ENCODE measurements at places on chromosomes 2 and 18.

GRCh38 chr2:104046466-104046865 lies 807.4 kb upstream of the POU3F3 start:
- DNase-seq = no peak

GRCh38 chr2:224927011-224927410 lies 115.3 kb downstream of the DOCK10 start:
- no peak for DNase-seq

DNA sequence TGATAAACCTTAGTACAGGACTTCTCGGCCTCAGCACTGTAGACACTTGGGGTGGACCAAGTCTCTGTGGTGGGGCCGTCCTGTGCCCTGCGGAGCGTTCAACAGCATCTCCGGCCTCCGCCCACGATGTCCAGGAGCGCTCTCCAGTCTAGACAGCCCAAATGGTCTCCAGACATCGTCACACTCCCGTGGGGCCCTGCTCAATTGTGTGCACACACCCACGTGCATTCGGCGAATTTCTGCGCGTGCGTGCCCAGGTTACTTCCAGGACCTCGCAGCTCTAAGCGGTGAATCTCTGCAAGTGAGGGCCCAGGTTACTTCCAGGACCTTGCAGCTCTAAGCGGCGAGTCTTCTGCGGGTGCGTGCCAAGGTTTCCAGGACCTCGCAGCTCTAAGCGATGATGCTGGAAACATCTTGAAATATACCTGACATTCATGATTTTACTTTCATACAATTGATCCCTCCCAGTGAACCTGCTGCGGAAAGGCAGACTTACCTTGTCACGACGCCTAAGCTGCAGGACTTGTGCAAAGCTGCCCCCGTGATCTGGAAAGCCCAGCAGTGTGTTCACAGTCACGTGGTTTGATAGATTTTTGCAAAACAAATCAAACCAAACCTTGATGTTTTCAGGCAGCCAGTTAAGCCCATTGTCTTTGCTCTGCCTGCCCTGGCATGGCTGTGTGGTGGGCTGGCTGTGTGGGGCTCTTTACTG lies 16.1 kb upstream of the OTOS start:
- no peak for DNase-seq

DNA sequence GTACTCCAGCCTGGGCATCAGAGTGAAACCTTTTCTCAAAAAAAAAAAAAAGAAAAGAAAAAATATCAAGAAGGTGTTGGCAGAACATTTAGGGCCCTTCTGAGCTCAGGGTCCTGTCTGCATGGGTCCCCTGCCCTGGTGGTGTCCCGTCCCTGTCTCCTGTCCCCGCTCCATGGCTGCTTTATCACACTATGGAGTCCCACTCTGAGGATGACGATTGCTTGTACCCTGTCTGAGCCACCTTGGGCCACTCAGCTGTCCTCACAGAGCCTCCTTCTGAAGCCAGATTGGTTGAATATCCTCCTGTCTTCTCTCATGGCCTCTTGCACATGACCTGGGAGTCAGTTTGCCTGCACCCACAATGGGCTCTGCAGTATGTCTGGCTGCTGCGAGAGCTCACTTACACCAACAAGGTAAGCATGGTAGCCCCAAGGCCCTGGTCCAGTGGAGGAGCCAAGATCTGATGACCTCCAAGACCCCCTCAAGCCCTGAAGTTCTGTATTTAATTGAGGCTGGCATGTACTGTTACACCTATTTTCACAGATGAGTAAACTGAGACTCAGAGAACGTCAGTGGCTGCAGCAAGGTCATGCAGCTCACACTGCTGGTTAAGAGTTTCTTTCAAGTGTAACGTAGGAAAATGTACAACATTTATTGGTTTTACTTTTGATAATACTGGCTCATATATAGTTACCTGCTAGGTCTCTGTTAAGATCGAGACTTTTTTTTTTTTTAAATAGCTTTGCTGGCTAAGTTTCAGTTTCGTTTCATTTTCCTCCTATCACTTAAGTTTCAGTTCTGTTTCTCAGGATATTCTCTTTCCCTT lies 16.9 kb upstream of the ZCCHC2 start:
- DNase-seq = no peak

DNA sequence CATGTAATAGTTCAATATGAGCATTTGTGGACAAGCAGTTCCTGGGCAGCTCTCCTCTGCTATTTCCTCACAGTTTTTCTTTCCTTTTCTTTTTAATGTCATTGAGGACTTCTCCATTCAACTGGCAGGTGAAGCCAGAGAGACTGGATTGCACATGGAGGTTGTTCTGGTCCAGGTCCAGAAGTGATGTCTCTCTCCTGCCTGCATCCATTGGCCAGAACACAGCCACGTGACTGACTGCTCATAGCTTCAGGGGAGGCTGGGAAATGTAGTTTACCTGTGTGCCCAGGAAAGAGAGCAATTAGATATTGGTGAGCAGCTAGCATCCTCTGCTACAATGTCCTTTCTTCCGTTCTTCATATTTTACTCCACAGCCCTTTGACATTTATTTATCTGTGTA lies 20.2 kb upstream of the ADAM23 start:
- DNase-seq = no peak

DNA sequence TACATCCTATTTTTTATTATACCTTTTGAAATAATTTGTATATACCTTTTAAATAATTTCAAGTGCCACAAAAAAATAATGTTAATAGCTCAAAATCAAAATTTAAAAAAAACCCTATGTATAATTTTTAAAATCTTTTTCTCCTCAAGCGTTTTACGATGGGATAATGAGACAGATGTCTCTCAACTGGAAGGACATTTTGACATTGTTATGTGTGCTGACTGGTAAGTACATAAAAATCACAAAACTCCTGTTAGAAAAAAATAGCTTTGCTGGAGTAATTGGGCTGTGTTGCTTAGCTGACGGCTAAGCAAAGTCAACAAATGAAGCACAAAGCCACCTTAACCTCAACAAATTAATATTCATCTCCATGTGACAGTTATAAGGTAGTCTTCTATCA lies 198.0 kb upstream of the SIX3 start:
- no peak for DNase-seq

GRCh38 chr2:156512451-156512850 lies 76.3 kb downstream of the GPD2 start:
- DNase-seq = no peak

DNA sequence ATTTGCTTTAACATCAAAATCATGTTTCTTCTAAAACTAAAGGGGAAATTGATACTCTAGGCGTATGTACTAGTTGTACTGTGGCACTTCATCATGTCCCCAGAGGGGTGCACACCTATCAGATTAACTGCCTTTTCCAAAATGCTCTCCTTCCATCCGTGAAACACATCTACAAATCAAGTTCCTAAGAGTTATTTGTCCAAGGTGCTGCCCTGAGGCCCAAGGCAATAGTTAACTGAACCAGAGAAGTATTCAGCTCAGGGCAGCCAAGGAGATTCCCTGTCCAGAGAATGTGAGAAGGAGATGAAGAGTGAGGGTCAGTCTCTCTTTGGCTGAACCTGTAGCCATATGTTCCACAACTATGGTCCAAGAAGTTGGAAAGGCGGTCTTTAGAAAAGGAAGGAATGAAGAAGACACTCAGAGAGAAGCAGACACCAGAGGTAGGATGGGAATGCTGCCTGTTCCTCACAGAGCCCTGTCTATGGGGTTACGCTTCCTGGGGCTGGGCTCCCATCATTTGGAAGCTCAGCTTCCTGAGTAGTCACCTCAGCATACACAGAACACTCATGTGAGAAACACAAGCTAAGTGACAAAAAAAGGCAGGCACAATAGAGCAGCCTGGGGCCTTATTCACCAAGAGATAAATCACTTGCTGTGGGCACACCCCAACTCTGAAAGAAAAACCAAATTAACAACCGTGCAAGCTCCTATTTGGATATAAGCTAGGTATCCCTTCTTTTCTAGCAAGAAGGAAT lies 55.6 kb downstream of the ANKRD44 start:
- no peak for DNase-seq

- DNase-seq = no peak
These were observed 7.9 kb downstream of the NEDD4L start for GRCh38 chr18:58051765-58052460.

GRCh38 chr2:136067459-136067858 lies 50.5 kb downstream of the CXCR4 start:
- no peak for DNase-seq

DNA sequence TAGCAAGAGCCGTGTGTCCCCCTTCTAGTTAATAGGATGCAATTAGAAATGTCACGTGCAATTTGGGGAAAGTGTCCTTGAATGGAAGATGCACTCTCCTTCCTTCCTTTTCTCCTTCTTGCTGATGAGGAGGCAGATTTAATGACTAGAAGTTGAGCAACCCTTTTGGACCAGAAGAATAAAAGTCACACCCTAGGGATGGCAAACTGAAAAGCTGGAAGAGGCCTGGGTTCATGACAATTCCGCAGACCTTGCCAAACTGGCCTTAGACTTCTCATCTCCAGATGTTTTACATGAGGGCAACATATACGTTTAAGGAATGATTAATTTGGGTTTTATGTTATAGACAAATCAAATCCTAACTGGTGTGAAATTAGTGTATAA lies 38.6 kb upstream of the NCOA1 start:
- no peak for DNase-seq

- no peak for DNase-seq
These were observed 41.2 kb downstream of the RALBP1 start for GRCh38 chr18:9516437-9517064.

- DNase-seq = no peak
These were observed 55.1 kb downstream of the MYO7B start for GRCh38 chr2:127590386-127591190.

DNA sequence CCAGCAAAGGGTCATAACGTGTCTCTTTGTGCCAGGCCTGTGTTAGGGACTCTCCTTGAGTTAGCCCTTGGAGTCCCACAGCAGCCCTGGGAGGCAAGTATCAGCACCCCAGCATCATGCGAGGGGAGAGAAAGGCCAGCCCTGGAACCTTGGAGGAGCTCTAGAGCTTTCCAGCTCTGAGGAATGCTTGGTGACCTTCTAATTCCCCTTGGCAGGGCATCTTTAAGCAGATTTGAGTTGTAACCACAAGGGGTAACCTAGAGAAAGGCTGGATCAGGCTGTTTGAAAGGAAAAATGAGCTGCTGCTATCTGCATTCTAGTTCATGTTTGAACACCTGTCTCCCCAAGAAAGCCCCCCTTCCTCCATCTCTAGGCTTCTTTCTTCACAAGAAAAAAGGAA lies 23.8 kb upstream of the ODC1 start:
- no peak for DNase-seq

- no peak for DNase-seq
These were observed 121.5 kb upstream of the LTBP1 start for GRCh38 chr2:32825291-32825712.

- DNase-seq = no peak
These were observed 53.6 kb upstream of the SLC14A1 start for GRCh38 chr18:45670281-45670962.

- DNase-seq = no peak
These were observed 14.6 kb downstream of the RAB31 start for GRCh38 chr18:9722691-9723090.

DNA sequence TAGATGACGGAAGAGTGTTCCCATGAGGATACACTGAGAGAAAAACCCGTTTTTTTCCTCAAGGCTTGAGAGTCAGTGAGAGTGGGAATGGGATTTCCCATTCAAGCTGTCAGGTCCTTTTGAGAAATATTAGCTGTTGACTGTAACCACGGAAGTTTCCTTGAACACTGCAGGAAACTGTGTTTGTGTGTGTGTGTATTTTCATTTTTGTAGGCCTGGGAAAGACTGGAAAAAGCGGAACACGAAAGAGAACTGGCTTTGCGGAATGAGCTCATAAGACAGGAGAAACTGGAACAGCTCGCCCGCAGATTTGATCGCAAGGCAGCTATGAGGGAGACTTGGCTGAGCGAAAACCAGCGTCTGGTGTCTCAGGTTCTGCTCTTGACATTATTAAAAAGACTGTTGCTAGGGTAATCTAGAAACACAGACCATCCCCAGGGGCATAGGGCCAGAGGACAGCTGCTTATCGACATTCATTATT lies 98.8 kb upstream of the EML6 start:
- no peak for DNase-seq

DNA sequence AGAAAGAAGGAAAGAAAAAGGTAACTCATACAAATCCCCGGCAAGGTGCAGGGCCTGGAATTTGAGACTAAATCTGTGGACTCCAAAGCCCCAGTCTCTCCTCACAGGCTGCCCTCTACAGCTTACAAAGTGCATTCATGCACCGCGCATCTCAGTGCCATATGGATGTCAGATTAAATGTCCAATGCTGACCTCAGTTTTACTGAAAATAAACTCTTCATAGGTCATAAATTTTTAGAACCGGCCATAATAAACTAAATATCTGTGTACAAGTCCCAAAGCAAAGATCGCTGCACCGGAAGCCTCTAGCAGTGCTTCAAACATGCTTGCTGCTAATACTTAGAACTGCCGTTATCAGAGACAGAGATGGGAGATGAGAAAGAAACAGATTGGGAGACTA lies 17.7 kb downstream of the ST6GAL2 start:
- no peak for DNase-seq

DNA sequence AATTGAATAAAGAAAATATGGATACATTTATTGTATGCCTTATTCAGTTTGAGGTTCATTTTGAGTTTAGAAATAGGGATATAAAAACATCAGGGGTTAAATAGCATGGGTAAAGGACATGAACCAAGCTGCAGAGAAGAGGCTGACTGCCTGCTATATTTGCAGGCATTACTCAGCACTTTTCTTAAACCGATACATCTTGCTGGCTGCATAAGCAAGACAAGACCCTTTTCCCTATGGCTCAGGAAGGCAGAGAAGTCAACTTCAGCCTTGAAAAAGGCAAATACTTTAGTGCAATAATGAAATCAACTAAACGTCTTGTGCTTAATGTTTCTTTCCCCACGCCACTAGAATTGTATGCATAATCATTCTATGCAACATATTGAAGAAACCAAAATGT lies 36.4 kb downstream of the SCN1A start:
- no peak for DNase-seq

- DNase-seq = no peak
These were observed 4.9 kb downstream of the STAT4 start for GRCh38 chr2:191145769-191146471.

DNA sequence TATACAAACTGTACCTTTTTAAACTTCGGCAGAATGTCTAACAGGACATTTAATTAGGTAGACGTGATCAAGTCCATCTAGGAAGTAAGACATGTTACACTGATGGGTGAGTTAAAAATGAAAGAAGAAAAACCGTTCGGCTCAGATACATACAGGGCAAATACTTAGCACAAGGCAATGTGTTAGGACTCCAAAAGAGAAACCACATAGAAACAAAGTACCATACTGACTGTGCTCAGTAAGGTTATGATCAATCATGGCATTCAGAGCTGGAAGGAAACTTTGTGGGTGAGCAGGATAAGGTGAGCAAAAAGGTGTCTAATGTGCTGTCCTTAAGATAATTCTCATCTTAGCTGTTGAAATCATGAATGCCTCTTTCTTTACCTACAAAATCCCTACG lies 211.9 kb downstream of the STK39 start:
- no peak for DNase-seq

- DNase-seq = peak; percentile 37
These were observed 697 bp downstream of the KCMF1 start for GRCh38 chr2:84971510-84972206.

DNA sequence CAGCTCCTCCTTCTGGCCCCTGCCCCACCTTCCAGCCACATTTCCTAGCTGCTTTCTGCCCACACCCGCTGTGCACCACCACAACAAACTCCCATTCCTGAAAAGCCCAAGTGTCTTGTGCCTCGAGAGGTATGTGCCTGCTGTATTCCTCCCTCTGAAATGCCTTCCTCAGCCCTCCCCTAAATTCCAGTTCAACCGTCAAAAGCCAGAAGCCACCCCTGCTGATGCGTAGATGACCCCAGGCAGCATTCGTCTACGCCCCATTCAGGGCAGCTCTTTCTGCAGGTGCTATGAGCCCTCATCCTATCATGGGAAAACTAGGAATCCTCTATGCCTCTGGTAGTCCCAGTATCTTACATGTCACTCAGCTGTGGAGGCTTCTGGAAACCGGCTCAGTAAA lies 71.7 kb downstream of the DNMT3A start:
- no peak for DNase-seq
